ENCODE measurements at places on chromosomes 4 and X. TPM values are rescaled to one million over a fixed set of nuclear protein-coding genes. Genes with fewer than 3 reads are reported as not detected.

WDR17 gene
- 6.3 TPM for total RNA-seq

DNA sequence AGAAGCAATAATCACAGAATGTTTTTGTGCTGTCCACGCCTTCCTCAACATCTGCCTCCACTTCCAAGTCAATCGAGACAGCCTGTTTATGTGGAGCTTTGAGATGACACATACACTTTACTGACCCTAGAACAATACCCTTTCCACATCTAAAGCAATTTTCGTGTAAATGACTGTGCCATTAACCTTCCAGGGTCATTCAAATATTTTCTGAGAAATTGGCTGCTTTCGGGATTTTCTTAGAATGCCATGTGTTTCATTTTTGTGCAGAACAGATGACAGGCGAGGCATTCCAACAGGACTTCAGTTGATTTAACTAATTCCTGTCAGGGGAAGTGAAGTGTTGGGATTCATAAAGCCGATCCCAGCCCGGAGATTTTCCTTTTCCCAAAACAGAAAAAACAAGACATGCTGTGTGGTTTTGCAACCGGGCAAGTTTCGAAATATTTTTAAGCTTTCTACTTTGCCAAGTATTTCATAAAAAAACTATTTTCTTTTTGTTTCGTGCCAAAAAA is 73.9 kb downstream of the SORBS2 start:
- DNase-seq, result no peak

GRCh38 chrX:70046978-70047377 is 2.8 kb downstream of the AWAT2 start:
- no peak for DNase-seq

GRCh38 chr4:123783151-123783790 is 386.7 kb downstream of the SPRY1 start:
- DNase-seq, result no peak

TLR6 gene
- not detected for total RNA-seq

GPC4 gene
- total RNA-seq, result 32.8 TPM

DNA sequence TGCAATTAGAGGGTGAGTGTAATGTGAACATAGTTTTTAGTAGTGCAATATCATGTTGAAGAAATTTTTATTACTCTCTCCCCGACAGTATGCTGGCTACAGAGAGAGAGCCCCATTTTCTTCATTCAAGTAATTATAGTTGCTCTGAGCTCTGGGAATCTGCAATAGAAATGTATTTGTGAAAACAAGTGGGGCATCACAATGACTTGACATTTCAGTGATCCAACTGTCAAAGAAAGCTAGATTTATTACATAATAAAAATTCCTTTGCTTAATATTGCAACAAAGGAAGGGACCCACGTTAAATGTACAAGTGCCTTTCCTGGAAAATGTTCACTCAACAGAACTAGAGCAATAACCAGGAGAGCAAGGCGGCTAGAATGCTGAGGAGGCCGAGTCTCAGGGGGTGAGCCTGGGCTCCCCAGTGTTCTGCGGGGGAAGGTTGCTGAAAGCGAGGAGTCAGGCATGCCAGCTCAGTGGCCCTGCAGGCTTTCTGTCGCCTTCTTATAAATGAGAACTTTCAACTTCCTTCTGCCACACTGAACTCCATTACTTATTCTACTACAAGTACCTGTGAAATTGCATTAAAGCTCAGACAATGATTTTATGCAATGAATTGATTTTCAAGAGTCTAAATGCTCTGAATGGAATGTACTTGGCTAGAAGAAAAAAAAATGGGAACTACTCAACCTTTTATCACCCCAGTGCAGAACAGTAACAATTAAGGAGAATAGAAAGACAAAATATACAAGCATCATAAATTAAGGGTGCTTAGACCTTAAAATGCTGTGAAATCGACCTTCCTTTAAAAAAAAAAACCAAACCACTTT is 476.4 kb downstream of the AFF2 start:
- no peak for DNase-seq

DNA sequence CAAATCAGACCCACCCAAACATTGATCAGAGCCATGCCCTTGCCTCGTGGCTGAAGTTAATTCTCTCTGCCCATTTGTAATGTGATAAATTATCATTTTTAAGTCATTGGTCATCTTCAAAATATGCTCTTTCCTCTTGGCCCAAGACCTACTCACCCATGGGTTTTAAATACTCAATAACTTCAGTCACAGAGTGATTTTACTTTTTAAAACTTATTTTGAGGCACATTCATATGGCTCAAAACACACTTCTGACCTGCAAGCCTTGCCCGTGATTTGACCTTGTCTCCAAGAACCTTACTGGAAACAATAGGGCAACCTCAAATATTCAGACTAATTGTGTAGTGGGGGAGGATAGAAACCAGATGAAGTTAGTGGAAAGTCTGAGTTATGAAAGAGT is 176.2 kb upstream of the LNX1 start:
- no peak for DNase-seq

DNA sequence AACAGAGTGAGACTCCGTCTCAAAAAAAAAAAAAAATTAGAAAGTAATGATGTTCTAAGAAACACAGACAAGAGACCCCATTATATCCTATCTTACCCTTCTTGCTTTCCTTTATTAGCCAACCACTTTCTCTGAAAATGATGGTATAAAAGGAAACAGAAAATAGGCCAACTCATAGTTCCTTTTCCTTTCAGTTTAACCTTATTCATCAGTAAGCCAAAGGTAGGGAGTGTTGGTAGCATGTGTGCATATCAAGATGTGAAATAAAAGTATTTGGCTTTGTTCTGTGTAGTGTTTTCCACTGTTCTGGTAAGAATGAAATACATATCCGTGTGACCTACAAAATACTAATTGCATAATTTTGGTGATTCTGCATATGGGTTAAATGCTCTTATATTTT is 266.6 kb downstream of the ZNF674 start:
- no peak for DNase-seq

LDB2 gene
- total RNA-seq, result 3.1 TPM

UPF3B gene
- total RNA-seq, result 10.9 TPM

- no peak for DNase-seq
Measured at GRCh38 chr4:164906368-164906767, 29.4 kb downstream of the APELA start.

DNA sequence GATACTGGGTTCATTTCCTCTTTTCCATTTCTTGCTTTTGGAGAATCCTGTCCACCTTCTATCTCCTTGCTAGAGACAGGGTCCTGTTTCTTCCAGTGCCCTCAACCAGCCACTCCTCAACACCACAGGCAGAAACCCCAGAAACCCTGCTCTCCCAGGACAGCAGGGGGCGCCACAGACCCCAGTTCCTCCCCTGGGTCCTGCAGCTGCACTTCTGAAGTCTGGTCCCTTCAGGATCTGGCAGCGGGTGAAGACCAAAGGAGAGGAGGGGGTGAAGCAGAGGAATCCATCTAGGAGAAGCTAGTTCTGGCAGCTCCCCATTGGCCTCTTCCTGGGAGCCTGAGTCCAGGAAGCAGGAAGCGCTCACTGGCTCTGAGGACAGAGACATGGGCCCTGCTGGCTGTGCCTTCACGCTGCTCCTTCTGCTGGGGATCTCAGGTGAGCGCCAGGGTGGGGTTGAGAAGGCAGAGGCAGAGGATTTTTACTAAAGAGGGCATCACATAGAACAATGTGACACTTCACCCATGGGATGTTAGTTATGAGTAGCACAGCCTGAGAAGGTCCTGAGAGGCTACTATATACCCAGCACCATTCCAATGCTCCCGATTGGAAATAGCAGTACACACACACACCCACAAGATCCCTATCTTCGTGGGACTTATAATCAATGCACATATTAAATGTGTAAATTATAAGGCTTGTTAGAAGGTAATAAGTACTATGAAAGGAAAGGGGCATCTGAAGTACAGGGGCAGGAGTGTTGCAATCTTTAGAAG is at the start of gene PRSS48:
PRSS48 (plus strand) TSS at position 375 of the 776 bp plus-strand sequence; CDS start at position 387, 12 bp downstream.
- peak; percentile 75 for DNase-seq

GRCh38 chr4:81148576-81148975 is 66.4 kb downstream of the PRKG2 start:
- no peak for DNase-seq

RPL39 gene
- total RNA-seq, result 1,088 TPM

GABRG1 gene
- total RNA-seq, result not detected

GRCh38 chr4:125773931-125774330 is 459.2 kb downstream of the FAT4 start:
- no peak for DNase-seq

DNA sequence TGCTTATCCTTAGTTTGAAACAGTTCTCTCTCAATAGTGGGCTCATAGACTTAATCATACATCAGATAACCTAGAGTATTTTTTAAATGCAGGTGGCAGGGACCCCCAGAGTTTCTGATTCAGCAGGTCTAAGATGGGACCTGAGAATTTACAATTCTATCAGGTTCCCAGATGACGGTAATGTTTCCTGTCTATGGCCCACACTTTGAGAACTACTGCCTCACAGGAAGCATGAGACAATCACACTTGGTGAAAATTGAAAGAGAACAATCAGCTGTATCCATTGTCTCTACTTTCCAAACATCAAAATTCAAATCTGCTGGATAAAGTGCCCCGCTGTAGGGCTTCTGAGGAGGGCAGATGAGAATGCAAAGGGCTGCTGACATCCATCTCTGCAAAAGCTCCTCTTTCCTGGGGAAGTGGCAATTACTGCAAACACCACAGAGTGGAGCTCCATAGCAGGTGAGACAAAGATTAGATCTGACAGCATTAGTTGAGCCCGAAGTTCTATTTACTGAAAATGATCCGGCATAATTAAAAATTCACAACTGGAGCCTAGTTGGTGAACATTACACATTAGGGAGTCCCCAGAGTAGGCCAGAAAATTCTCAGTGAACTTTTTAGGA is 187.8 kb upstream of the MBNL3 start:
- DNase-seq, result no peak

TMEM144 gene
- not detected for total RNA-seq

DNA sequence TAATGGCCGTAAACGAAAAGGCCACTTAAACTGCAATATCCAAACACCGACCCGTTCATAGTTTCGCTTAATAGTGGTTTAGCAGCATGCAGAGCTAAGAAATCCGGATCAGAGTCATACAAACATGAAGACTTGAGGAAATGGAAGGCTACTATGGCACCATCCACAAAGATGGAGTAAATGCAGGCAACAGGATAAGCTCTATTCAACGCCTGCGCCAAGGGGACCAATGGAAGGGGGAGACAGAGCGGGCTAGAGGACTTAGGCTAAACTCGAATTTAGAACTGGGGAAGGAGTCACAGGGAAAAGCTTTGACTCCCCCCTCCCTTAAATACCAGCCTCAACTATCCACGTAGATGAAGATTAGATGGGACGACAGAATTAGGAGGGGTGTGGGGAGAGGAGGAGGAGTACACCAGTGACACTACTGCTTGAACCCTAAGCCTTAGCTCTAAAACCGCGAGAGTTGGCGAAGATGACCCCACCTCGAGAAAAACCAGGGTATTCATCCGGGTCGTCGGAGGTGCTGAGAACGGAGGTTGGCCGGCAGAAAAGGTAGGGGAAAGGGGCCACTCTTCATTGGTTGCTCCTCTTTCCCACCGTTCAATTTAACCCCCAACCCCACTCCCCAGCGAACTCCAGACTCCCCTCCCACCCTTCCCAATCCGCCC is 3.5 kb downstream of the HUWE1 start:
- peak; percentile 50 for DNase-seq

RBM46 gene
- total RNA-seq, result 7.9 TPM

DNA sequence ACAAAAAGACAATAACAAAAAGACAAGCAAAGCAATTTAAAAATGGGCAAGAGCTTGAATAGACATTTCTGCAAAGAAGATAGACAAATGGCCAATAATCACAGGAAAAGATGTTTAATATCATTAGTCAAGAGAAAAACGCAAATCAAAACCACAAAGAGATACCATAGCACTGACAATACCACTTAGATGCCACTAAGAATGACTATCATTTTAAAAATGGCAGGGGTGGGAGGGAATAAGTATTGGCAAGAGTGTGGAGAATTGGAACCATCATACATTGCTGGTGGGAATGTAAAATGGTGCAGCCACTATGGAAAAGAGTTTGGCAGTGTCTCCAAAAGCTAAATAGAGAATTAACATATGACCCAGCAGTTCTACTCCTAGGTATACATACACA is 15.1 kb upstream of the EXOC1 start:
- DNase-seq, result no peak

- no peak for DNase-seq
Measured at GRCh38 chrX:39728025-39728424, 369.7 kb downstream of the BCOR start.

- DNase-seq, result peak; percentile 75
Measured at GRCh38 chr4:5752376-5753184, 41.6 kb downstream of the EVC start.

DNA sequence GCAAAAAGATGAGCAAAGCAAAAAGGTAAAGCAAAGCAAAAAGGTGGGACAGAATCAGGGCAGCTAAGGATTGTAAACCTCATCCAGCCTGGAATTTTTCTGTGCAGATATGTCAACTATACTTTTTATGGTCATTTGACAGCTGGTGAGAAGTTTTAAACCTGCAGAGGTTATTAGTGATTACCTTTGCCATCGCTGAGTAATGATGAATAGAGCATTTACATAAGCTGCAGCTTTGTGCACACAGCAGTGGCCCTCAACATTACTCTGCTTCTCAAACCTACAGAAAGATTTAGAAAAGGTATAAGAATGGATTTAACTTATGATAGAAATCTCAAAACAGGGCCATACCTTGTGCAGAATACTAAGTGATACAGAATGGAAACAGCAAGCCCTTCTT is 54.5 kb upstream of the C4orf54 start:
- DNase-seq, result no peak

AMOT gene
- 88.3 TPM for total RNA-seq

- DNase-seq, result no peak
Measured at GRCh38 chr4:181331214-181331613, 912.0 kb upstream of the TENM3 start.

GRCh38 chr4:27702730-27703431 is 842.2 kb downstream of the STIM2 start:
- no peak for DNase-seq

- no peak for DNase-seq
Measured at GRCh38 chrX:113212052-113212451, 371.4 kb upstream of the AMOT start.

- no peak for DNase-seq
Measured at GRCh38 chr4:175810073-175810730, 1.9 kb downstream of the GPM6A start.

- no peak for DNase-seq
Measured at GRCh38 chr4:108335081-108335480, 166.3 kb upstream of the LEF1 start.

SMR3B gene
- total RNA-seq, result not detected

DNA sequence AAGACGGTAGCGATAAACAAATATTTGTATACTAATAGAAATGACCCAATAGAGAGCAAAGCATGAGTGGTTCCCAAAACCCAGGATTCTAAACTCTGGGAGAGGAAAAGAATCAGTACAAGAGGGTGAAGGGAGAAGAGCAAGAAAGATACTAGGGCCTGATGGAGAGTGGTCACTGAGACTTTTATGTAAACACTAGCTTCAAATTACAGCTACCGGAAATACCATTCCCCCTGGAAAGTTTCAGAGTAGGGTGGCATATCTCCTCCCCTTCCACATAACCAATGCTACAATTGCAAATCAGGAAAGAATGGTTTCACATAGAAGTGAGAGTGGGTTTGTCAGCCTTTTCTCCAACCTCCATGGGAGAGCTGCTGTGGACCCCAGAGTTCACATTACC is 77.1 kb downstream of the EIF4E start:
- DNase-seq, result no peak

GPR34 gene
- total RNA-seq, result not detected

Measured in glutamatergic neuron (in vitro differentiated cells).